ENCODE measurements at places on chromosomes 4 and X.

DNA sequence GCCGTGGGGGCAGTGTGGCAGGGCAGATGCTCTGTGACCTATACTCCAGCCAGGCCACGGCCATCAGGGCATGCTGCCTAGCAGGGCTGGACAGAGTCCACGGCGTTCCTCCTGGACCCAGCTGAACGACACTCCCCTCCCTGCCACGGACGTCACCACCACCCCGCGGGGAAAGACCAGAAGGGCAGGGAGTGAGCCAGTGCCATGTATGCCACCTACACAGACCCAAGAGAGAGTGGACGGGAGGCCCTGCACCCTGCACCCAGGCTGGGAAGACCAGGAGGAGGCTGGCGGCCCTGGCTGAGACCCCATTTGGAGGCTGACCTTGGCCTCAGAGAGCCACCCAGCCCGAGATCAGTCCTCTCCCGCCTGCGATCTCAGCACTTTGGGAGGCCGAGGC is 101.9 kb downstream of the FAM53A start:
- no peak for DNase-seq

DNA sequence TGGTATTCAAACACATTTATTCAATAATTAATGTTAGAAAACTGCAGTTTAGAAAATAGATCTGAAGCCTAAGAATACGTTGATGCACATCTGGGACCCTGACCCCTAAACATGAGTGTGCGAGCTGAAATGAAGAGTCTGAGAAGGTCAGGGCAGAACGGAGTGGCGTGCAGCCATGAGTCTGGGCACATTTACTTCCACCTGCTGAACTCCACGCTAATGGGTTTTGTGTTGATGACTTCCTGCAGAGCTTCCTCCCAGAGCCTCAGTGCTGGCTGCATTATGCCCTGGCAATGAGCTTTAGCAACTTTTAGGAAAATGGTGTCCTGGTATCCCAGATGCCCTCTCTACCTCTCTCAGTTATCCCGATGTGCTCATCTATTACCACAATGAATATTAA is 53.1 kb downstream of the FAM114A1 start:
- peak; percentile 42 for DNase-seq

GRCh38 chrX:53095796-53096195 is 1.9 kb downstream of the KANTR start:
- DNase-seq = no peak

GRCh38 chr4:153156721-153157120 is 47.5 kb upstream of the TRIM2 start:
- DNase-seq = no peak

GRCh38 chr4:137647375-137647774 is 115.1 kb upstream of the PCDH18 start:
- DNase-seq = no peak

DNA sequence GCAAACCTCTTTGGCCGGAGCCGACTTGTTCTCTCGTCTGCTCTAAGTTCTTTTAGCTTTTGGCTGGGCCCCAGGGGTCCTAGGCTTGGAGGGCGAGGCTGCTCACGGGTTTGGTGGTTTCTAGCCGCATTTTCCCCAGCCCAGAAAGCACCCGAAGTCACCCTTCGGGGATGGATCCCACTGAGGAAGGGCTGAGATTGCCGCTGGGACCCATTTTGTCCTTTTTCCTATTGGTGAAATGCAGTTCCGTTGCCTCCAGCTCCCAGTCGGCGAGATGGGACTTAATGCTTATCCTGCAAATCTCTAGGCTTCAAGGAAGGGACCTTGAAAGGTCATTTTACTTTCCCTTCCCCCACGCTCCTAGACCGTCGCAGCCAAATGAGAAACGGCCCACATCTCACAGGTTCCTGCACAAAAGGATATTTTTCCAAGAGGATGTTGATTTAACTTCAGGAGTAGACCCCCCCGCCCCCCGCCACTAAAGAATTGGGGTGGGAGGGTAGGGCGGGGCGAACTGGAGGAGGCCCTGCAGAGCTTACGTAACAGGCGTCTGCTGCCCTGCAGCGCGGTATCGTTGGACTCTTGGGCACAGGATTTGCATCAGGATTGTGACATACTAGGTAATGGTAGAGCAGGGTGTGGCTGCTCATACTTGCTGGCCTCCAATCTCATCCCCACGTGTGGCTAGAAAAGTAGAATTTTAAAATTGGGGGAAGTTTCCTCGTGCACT is 564 bp downstream of the PGK1 start:
- DNase-seq = peak; percentile 36

All from NCI-H2081 (cell line).